ENCODE measurements at places on chromosomes 4 and X.

DNA sequence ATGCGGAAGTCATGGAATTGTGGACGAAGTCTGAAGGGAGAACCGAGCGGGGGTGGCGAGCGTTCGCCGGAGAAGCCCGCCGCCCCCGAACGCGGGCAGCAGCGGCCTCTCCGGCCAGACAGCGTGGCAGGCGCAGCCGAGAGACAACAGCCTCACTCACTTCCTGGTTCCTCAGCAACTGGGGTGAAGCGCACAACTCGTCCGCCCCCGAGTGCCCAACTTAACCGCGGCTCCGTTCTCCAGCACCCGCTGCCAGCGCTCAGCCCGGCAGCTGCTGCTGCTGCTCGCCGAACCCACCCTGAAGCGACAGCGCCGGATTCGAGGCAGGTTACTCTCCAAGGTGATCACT, 68.0 kb downstream of the NOCT start:
- peak; percentile 71 for DNase-seq

GRCh38 chrX:20267607-20267930, 860 bp upstream of the RPS6KA3 start:
- no peak for DNase-seq

DNA sequence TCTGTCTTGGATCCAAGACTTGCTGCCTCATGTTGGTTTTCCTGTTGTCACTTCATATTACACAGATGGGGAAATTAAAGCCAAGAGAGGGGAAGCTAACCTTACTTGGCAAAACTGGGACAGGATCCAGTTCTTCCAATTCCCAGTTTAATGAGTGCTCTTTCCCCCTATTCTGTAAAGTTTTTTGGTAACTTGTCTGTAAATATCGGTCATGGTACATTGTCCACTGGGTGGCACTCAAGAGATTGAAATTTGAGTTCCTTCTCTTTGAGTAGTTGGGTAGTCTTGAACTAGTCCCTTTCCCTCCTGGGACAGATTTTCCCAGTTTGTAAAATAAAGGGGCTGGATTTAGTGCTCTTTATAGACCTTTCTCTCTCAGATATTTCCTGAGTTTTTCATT, 12.4 kb upstream of the EOLA2 start:
- DNase-seq: peak; percentile 18

GRCh38 chr4:2793586-2794485, 951 bp downstream of the SH3BP2 start:
- DNase-seq: peak; percentile 37

DNA sequence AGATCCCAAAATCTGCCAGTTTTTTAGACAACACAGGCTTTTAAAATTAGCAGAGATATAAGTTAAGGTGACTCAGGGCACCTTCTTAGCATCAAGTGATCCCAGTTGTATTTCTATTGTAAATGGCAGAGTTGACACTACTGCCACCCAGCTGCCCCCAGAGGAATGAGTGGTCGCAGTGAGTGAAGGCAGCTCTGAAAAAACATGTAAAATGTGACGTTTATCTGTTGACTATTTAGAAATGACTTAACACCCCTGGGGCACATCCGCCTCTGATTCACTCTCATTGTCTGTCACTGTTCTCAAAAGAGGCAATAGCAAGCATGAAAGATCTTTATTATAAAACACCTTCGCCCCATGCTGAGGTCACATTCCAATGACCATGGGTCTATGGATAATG, 592.4 kb downstream of the ACTRT1 start:
- no peak for DNase-seq

- no peak for DNase-seq
These were observed 37.2 kb upstream of the NPFFR2 start for GRCh38 chr4:71994559-71994958.

DNA sequence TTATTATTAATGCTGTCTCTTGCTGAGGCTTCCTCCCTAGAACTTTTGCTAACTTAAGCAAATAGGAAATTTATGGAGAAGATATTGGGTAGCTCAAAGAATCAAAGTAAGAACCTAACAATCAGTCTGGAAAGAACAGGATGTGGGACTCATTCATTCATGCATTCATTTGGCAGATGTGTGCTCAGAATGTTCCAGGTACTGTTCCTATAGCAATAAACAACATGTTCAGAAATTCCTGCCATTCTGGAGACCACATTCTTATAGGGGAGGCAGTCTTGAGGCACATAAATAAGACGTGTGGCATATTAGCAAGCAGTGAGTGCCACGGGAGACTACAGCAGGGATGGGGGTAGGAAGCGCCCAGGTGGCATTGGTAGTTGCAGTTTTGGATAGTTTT, 5.0 kb downstream of the GRK4 start:
- DNase-seq: no peak

GRCh38 chrX:93538575-93538974, 134.8 kb downstream of the NAP1L3 start:
- DNase-seq: peak; percentile 4

- no peak for DNase-seq
These were observed 1510.3 kb upstream of the PCDH10 start for GRCh38 chr4:131638781-131639180.

DNA sequence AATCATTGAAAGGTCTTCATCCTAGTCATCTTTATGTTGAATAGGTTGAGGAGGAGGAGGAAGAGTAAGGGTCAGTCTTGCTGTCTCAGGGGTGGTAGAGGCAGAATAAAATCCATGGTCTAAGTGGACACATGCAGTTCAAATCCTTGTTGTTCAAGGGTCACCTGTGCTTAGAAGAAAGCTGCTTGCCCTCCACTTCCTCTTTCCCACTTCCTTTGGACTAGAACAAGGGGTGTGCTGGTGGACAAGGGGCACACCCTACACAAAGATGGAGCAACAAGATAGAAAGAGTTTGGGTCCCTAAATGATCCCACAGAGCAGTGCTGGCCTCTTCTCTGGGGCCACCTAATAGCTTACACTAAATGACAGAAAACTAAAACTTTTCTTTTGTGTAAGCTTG, 47.9 kb downstream of the HSD17B13 start:
- DNase-seq: no peak

GRCh38 chrX:47807548-47807947, 29.2 kb upstream of the ZNF81 start:
- no peak for DNase-seq

DNA sequence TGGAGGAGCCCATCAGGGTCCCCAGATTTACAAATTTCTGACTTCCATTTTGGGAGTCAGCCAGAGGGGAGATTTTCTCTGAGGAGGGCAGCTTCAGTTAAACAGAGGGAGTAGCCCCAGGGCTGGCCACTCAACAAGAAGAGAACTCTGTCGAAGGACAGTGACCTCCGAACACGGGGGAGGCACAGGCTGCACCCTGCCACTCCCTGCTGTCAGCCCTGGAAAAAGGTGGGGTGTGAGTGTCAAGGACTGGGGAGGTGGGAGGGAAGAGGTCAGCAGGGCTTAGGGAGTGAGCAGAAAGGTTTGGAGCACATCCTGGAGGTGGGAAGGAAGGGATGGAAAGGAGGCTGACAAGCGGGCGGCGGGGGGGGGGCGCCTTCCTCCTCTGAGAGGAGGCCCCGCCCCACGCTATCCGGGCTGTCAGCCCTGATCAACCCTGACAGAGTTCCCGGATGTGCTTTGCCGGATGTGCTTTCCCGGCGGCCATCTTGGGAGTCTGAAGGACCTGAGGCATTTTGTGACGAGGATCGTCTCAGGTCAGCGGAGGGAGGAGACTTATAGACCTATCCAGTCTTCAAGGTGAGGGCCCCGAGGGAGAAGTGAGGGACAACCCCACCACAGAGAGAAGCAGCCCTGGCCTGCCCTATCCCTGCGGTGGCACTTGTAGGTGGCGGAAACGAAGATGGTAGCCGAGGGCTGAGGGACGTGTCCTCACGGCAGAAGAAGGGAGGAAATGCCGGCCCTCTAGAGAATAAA, at the start of gene MAGEC1:
Gene MAGEC1 (plus strand): TSS at position 495 of the 756 bp plus-strand sequence. CDS start 1,179 bp downstream, outside the sequence.
- DNase-seq: peak; percentile 12

DNA sequence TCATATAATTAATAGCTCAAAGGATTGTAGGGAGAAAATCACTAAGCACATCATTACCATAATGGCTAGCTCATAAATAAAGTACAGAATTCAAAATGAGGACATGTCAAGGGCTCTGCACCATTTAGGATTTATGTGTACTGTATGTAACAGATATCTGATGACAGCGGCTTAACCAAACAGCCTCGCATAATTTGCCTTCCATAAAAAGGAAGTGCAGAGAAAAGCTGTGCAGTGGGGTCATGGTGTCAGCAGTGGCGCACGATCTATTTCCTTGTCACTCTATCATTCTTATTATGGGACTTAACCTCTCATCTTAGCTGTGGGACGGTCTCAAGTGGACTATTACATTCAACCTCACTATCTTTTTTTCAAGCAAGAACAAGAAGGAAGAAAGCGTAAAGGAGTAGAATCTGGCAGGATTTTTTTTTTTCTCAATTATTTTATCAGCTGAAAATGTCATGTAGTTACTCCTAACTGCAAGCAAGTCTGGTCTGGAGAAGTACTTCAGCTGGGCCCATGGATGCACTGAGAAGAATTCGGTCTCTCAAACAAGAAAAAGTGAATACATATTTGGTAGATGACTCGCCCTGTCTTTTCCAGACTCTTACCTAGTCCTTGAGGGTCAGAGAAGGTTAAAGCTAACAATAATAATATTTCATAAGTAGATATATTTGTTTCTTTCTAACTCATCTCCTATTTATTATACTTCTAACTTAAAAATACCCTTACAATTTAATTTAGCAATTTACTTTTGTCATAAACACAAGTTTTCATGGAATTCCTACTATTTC, 94.6 kb downstream of the COX18 start:
- DNase-seq: no peak

GRCh38 chrX:1246816-1247215, 21.8 kb upstream of the CSF2RA start:
- DNase-seq: peak; percentile 44

- no peak for DNase-seq
These were observed 95.2 kb downstream of the SYNPO2 start for GRCh38 chr4:118983831-118984230.

DNA sequence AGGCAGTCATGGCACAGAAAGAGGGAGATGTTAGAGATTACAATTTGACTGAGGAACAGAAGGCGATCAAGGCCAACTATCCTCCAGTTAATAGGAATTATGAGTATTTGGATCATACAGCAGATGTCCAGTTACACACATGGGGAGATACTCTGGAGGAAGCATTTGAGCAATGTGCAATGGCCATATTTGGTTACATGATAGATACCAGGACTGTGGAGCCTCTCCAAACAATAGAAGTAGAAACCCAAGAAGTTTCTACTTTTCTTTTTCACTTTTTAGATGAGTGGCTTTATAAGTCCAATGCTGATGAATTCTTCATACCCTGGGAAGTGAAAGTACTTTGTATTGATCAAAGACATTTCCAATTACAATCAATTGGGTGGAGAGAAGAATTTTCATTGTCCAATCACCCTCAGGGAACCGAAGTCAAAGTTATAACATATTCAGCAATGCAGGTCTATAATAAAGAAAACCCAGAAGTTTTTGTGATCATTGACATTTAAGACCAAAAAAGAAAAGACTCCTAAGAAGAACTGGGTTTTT, 139.1 kb downstream of the MAB21L2 start:
- DNase-seq: no peak

DNA sequence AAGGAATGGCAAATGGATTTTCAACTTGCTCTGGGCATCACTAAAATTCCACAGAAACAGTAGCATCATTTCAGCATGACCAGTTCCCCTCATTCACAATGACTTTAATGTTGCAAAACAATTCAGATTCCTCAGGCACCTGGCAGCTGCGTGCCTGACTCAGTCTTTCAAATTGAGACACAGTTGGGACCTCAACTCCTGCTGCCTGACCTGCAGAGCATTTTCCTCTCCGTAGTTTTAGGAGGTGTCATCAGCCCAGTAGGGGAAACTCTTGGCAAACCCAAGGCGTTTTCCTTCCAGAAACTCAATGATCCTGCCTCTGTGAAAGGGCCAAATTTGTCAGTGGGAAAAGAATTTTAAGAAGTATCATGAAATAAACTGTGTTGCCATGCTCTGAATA, 388.9 kb downstream of the SPRY1 start:
- DNase-seq: no peak

- no peak for DNase-seq
These were observed 99.8 kb downstream of the LARP7 start for GRCh38 chr4:112736718-112737135.

DNA sequence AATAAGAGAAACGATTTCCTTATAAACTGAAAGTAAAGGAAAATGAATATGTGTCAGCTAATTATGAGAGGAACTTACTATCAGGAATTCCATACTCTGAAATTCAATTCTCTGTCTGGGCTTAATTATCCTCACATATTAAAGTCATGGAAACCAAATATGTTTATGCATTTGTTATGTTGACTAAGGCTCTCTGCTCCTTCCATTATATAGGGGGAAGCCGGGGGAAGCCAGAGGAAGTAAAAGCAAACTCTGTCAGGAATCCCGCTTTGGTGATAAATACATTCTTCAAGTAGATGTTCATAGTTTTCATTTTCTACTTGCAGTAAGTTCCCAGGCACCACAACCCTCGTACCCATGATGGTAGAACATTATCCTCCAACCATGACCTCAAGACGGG, 142.8 kb upstream of the VCX2 start:
- no peak for DNase-seq

GRCh38 chrX:19560611-19561010, 45.3 kb upstream of the MAP3K15 start:
- no peak for DNase-seq

DNA sequence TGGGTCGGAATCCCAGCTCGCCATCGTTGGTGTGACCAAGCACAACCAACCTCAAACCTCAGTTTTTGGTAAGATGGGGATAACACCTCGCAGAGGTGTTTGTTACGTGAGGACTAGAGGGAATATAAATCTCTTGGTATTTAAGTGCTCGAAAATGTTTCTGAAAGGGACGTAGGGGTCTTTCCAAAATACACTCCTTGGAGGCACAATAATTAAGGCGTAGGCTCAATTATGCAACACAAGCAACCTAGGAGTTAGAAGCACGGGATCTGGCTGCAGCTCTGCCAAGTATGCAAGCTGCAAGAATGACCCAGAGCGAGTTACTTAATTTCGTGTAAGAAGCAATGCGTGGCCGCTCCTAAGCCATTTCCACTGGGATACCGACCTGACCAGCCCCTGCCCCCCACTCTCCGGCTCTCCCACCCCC, 552 bp downstream of the ADH5 start:
- DNase-seq: peak; percentile 39

All from SK-N-SH (cell line).